Progenitor cell of endocrine pancreas (in vitro differentiated cells): ENCODE measurements at places on chromosomes 12 and 14. TPM values are rescaled to one million over a fixed set of nuclear protein-coding genes. Genes with fewer than 3 reads are reported as not detected.

DNA sequence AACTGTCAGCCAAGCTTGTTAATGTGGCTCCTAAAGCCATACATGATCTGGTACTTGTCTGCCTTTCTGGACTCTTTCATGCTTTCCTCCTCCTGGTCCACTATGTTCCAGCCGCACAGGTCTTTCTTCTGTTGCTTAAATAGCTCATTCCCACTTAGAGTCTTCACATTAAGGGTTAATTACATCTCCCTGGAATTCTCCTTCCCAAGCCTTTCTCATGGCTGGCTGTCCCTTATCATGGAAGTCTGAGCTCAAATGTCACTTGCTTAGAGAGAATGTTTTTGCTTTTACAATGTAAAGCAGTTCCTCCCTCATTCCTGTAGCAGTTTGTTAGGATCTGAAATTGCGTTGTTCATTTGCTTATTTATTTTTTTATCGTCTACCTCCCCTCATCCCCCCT lies 199.6 kb downstream of the TRHDE start:
- H3K27ac ChIP-seq = peak overlapping the region; percentile 15
- DNase-seq = no peak
- H3K4me3 ChIP-seq = peak overlapping the region; percentile 15

- peaks cover 4% of the 10 kb centered on the region for H3K4me1 ChIP-seq
- H3K27ac ChIP-seq = no peak overlapping the region
- H3K36me3 ChIP-seq = no peaks in the 10 kb centered on the region
- H3K4me3 ChIP-seq = no peak overlapping the region
- DNase-seq = no peak
Observed at GRCh38 chr12:46667551-46667950, 158.2 kb downstream of the SLC38A4 start.

DNA sequence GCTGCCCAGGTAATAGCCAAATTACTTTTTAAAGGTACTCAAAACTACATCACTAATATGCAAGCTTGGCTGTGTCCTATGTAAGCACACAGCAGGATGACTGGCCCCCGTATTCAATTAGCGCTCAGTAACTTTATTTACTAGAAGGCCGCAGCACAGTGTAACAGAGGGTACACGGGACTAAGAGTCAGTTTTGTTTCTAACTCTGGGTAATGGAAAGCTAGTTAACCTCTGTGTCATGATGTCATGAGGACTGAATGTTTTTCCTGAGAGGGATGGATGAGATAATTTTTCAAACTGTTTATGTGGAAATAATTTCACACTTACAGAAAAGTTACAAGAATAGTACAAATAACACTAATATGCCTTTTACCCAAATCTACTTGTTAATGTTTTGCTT lies 27.1 kb downstream of the GALNT4 start:
- peaks cover 36% of the 10 kb centered on the region for H3K4me1 ChIP-seq
- no peak overlapping the region for H3K4me3 ChIP-seq
- no peaks in the 10 kb centered on the region for H3K27me3 ChIP-seq
- H3K27ac ChIP-seq = peak overlapping the region; percentile 95
- DNase-seq = no peak

GRCh38 chr14:25042362-25043299 lies 7.3 kb downstream of the STXBP6 start:
- peaks cover 2% of the 10 kb centered on the region for H3K36me3 ChIP-seq
- H3K4me3 ChIP-seq = no peak overlapping the region
- H3K27me3 ChIP-seq = peaks cover 24% of the 10 kb centered on the region
- no peak overlapping the region for H3K27ac ChIP-seq

- H3K36me3 ChIP-seq = peaks cover 55% of the 10 kb centered on the region
- no peak overlapping the region for H3K27ac ChIP-seq
- H3K4me3 ChIP-seq = no peak overlapping the region
- no peak for DNase-seq
- H3K27me3 ChIP-seq = no peaks in the 10 kb centered on the region
Observed at GRCh38 chr12:133081159-133081780, 547 bp downstream of the ZNF140 start.

- no peak for DNase-seq
- H3K27ac ChIP-seq = no peak overlapping the region
- H3K27me3 ChIP-seq = peaks cover 4% of the 10 kb centered on the region
- H3K4me1 ChIP-seq = peaks cover 1% of the 10 kb centered on the region
- peaks cover 24% of the 10 kb centered on the region for H3K36me3 ChIP-seq
Observed at GRCh38 chr14:89407856-89408255, 9.2 kb downstream of the FOXN3 start.

Gene KLHDC1
- 2.4 and 2.8 TPM in 2 replicates for total RNA-seq
